ENCODE measurements at places on chromosomes 1 and 21. TPM values are rescaled to one million over a fixed set of nuclear protein-coding genes. Genes with fewer than 3 reads are reported as not detected.

The ZNF670 gene
- 2.4 TPM for total RNA-seq

- no peak for DNase-seq
These were observed 59.4 kb downstream of the CDC7 start for GRCh38 chr1:91559838-91560565.

GRCh38 chr1:86450847-86451246 lies 17.9 kb upstream of the CLCA1 start:
- no peak for DNase-seq

DNA sequence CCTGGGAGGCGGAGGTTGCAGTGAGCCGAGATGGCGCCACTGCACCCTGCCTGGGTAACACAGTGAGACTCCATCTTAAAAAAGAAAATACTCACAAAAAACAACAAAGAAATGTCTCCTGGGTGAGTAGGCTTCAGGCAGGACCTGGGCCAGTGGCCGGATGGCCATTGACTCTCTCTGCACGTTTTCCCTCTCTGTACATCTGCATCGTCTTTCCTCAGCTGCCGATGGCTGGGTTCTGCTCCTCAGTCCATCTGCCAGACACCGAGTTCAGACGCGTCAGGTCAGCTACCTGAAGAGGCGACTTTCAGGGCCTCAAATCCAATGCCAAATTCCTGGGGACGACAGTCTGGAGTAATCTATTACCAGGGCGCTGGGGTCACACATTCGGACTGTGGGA lies 199.3 kb downstream of the CAMTA1 start:
- no peak for DNase-seq

The RSPH1 gene
- total RNA-seq = 8.0 TPM

- no peak for DNase-seq
These were observed 7.5 kb upstream of the MOV10 start for GRCh38 chr1:112666946-112667345.

The MACO1 gene
- 9.6 TPM for total RNA-seq
